ENCODE measurements at places on chromosomes 11 and 22.
A peak's percentile ranks its signal among the peaks of the same experiment; 100 is the strongest.

GRCh38 chr22:37803639-37804351 lies 3.9 kb upstream of the GCAT start:
- DNase-seq: no peak

DNA sequence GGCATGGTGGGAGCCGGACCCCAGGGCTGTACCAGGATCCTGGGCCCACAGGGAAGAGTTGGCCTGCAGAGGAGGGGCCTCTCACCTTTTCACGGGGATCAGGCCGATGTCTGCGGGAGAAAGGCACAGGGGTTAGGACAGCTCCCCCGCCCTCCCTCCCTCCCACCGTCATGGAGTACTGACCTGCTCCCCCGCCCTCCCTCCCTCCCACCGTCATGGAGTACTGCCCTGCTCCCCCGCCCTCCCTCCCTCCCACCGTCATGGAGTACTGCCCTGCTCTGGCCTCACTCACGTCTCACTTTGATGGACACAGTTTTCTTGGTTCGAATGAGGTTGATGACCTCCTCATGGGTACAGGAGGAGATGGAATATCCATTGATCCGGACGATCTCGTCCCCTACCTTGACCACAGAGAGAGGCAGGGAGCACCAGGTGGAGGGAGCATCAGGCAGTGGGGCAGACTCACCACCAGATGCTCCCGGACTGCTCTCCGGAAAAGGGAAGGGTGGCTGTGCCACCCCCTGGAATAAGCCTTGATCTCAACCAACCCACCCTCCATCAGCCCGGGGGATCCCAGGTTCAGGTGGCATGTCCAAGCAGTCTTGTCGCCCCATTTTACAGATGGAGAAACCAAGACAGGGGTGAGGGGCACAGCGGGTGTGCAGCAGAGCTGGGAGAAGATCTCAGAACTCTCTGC lies 17.1 kb downstream of the USH1C start:
- no peak for DNase-seq

DNA sequence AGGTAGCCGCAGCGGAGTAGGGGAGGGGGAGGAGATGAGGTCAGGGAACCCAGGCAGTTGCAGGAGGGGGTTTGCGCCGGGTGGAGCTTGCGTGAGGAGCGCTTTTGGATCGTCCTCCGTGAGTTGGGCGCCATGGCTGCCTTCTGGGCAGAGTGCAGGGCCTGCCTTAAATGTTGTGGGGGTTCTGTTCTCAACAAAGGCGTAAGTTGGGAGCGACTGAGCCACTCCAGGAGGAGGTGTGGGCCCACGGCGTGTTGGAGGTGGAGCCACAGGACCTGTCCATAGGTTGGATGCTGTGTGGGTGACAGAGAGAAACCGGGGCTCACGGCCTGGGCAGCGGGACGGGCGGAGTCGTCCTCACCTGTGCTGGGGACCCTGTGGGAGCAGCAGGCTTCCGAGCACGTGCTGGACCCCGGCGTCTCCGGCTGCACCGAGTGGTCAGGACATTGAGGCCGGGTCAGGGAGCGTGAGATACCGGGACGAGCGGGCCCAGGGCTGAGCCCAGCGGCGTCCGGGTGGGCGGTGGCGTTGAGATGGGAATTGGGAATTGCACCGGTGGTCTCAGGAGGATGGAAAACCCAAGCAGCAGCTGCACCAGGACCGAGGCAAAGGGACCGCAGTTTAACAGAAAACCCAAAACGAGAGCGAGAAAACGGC lies 977 bp upstream of the PGGHG start:
- DNase-seq: no peak

- DNase-seq: no peak
Observed at GRCh38 chr11:4680341-4680740, 17.3 kb downstream of the OR51E2 start.

DNA sequence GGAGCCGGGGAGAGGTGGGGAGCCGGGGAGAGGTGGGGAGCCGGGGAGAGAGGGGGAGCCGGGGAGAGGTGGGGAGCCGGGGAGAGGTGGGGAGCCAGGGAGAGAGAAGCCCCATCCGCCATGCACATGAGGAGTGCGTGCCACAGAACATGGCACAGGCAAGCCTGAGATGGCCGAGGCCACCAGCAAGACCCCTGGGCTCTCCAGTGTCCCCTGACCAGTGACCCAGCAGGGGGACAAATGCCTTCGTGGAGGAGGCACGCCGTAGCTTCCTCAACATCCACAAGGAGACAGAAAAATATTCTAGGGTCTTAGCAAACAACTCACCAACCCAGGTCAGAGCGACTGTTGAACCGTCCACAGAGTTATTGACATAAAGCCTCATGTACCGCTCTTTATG lies 618.8 kb downstream of the TBC1D22A start:
- no peak for DNase-seq

DNA sequence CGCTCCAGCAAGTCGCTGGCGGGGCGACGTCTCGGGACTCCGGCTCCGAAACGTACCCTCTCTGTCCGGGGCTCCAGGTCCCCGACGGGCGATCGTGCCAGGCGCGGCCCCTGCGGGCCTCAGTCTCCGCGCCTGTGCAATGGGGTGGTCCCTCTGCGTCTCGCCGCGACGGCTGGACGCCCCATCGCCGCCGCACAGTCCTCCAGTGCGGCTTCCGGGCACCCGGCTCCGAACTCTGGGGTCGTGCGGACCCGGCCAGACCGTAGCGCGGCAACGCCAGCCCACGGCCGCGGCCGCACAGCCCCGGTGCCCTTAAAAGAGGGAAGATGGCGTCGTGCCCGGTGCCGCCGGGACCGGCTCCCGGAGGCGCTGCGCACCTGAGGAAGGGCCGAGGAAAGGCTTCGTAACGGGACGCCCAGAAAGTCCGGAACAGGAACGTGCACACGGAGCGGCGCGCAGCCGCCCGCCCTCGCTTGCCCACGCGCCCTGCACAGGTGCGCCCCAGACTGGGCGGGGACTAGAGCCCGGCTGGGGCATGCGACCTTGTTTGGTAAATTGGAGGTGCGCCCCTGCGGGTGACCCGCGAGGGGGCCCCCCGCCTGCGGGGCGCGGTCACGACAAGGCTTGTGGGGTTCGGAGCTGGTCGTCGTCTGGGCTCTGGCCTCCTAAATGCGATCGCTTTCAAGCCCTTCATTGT lies 525 bp downstream of the BIK start:
- no peak for DNase-seq

- no peak for DNase-seq
Observed at GRCh38 chr11:35478471-35479091, 46.8 kb downstream of the PAMR1 start.

DNA sequence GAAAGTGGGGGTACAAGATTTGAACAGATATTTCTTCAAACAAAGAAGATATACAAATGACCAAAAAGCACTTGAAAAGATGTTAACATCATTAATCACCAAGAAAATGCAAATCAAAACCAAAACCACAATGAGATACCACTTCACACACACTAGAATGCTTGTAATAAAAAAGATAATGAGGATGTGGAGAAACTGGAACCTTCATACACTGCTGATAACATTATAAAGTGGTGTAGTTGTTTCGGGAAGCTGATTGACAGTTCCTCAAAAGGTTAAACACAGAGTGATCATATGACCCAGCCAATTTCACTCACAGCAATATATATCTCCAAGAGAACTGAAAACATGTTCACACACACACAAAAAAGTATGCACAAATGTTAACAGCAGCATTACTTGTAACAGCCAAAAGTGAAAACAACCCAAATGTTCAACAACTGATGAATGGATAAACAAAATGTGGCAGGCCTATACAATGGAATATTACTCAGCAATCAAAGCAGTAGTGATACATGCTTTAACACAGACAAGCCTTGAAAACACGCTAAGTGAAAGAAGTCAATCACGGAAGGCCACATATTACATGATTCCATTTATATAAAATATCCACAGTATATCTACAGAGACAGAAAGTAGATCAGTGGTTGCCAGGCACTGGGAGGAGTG lies 15.1 kb downstream of the PITPNB start:
- peak; percentile 26 for DNase-seq

DNA sequence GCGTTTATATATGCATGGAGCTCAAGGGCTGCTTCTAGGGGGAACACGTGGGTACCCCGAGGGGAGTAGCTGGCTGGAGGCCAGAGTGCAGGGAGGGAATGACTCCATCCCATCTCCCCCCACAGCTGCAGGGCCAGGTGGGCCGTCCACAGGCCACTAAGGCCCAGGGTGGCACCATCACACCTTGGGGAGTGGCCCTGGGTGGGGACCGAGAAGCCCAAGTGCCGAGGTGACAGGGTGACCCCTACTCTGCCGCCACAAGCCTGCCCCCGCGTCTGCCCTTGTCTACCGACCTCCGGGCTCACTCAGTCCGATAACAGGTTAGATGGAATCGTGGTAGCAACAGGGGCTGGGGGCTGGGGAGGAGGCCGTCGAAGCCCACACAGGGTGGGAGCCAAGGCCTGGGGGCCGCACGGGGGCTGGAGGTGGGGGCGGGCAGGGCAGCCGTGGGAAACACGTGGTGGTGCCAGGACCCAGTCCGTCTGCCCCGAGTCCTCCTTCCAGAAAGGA lies 125.7 kb downstream of the KCNQ1OT1 start:
- DNase-seq: no peak

DNA sequence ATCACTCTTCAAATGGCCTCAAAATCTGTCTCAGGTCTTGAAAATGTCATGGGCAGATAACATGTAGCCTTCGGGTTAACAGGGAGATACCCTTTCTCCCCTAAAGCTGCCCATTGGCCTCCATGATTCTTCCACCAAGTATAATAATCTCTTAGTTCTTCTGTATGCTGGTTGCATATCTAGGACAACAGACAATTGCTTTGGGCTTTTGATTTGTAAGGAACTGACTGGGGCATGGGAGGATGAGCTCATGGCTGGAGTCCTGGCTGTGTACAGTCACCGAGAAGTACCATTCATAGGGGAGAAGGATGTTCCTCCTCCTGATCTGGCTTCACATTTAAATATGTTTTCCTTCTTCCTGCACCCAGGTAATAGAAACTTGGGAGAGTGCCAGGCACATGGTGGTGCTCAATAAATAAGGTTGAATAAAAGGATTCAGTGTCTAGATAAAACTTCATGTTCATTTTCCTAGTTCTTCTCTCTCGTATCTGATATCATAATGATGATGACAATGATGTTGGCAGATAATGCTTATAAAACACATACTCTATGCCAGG lies 2.8 kb upstream of the AMPD3 start:
- DNase-seq: peak; percentile 11

- peak; percentile 71 for DNase-seq
Observed at GRCh38 chr11:66068154-66068821, 1.8 kb upstream of the PACS1 start.

DNA sequence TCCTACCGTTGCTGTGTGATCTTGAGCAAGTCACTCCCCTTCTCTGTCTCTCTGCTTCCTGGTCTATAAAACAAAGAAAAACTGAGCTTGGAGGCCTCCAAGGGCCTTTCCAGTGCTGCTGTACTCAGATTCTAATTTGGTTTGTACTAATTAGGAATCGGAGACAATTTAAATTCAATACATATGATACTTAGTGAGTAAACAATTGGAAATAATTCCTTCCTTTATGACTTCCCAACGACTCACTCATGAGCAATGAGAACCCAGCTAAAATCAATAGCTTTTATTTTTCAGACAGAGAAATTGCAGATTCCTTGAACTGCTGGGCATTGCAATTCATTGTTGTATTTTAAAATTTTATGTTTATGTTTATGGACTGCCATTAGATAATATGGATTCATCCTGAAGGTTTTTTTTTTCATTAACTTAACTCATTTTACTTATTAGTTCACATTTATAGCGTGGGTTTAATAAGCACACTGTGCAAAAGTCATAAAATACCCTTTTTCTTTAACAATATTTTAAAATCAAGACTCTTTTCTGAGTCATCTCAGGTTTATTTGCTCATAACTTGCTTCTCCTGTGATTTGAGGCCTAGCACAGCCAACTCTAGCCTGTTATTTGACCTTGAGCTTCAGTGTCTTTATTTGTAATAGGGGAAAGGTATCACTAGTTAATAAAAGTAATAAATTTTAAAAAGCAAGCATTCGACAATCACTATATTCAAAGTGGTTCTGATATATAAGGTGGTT lies 95.8 kb downstream of the TP53I11 start:
- DNase-seq: no peak

DNA sequence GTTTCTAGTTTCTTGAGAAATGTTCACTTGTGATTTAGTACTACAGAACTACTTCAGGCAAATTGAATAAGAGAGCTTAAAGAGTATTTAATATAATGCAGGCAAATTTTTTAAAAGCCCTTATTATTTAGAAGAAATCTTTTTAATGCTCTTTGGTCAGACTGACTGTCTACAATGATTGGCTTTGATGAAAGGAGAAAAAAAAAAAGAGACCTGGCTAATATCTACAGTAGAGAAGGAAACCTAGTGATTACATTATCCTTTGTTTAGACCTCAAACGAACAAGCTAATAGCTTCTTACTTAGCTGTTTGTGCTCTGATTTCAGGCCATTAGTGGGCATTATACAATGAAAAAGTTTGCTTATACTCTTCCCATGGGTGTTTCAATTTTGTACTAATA lies 1043.1 kb downstream of the JRKL start:
- no peak for DNase-seq

DNA sequence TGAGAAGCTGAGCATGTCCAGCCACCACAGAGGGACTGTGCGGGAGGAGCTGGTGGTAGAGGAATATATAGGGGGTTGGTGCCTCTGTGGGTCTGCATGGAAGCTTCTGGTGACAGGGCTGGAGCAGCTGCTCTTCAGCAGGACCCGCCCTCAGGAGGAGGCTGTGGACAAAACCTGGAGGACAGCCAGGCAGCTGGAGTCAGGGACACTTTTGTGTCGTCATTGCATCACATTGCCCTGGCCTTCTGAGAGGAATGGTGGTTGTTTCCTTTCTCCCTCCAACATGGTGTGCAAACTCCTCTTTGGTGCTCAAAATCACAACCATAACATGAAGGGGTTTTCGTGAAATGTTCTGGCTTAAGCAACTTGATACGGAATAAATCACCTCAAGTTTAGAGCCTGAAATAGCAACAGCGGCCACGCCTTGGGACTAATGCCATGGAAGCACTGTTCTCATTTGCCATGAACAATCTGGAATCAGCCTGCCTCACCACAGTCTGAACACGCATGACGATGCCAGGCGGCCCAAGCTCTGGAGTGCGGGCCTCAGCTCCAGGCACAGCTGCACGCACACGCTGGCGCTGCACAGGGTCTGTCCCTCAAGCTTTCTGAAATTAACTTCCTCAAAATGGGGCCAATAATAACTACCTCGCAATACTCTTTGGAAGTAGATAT lies 17.1 kb upstream of the CSRP3 start:
- DNase-seq: no peak

DNA sequence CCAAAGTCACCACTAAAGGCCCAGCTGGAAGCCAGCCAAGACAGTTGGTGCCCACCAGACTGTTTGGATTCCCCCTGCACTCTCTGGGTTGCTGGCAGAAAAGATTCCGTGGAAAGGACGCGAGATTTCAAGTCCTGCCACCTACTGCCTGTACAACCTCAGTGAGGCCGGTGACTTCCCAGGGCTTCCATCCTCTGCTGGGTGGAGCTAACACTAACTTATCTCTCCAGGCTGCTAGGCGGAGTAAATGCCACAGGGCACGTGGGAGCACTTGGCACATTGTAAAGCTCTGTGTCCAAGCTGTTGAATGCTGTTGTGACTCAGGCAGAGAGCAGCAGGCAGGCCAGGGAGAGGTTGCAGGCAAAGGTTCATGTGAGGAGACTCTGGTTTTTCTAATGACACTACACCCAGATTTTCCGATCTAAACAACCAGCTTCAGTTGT lies 50.9 kb upstream of the CDON start:
- DNase-seq: peak; percentile 96

GRCh38 chr11:44816761-44817160 lies 90.0 kb downstream of the TSPAN18 start:
- DNase-seq: no peak

GRCh38 chr11:26896719-26897118 lies 97.2 kb upstream of the FIBIN start:
- peak; percentile 45 for DNase-seq

- DNase-seq: peak; percentile 13
Observed at GRCh38 chr11:131924001-131924400, 553.6 kb downstream of the NTM start.

- DNase-seq: no peak
Observed at GRCh38 chr11:69326622-69327219, 32.8 kb downstream of the MYEOV start.
